ENCODE measurements at places on chromosomes 3 and 15.

GRCh38 chr15:48040166-48040817 lies 80.5 kb upstream of the SLC24A5 start:
- peak; percentile 2 for DNase-seq

GRCh38 chr3:31695280-31696008 lies 162.7 kb downstream of the STT3B start:
- no peak for DNase-seq

- no peak for DNase-seq
Observed at GRCh38 chr15:80478075-80478474, 73.9 kb downstream of the ARNT2 start.

GRCh38 chr15:94586099-94586498 lies 354.7 kb downstream of the MCTP2 start:
- no peak for DNase-seq

DNA sequence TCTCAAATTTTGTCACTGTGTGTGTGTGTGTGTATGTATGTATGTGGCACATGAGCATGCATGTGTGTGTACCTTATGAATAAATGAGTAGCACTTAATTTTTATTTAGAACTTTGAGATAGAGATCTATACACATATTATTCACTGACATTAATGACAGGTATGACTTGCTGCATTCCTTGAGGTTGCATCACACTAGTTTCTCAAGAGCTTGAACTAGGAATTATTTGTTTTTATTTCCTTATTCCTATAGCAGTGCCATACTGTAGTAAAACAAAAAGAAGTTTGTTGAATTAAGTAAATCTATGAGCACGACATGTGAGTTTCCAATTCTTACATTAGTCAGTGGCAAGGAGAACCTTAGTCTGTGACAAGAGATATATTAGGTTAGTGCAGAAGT lies 943.9 kb downstream of the ROBO1 start:
- DNase-seq = no peak

All from midbrain (tissue), 1 donor.